Suprapubic skin (tissue), 4 donors: ENCODE measurements at places on chromosomes 11 and 22. TPM values are rescaled to one million over a fixed set of nuclear protein-coding genes. Genes with fewer than 3 reads are reported as not detected.

DNA sequence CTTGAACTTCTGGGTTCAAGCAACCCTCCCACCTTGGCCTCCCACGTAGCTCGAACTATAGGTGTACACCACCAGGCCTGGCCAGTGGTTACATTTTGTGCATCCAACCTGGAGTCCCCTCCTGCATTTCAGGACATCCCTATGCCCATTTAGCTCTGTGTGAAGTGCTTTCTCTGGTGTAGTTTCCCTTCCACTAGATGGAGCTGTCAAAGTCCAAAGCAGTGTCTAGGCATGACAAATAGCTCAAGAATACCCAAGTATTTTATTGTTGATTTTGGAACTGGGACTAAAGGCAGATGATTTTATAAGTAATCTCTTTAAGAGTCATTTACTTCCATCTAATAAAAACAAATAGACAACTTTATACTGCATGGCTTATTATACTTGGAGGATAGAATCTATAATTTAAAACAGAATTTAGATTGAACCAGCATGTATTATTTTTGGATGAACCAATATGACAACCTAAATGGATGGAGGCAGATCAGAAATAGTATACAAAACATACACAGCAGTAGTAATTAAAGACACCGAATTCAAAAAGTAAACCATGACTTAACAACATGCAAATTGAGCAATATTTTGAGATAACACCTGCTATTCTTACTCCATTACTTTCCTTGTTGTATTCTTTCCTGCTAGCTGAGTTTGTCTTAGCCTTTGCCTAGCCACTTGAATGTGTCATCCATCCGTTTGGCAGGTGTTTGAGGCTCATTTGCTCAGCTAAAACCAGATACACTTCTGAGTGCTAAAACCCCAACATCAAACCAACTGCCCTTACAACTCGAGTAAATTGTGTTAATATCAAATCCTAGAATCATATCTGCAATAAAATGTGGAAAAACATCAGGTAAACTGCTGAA, 37.7 kb downstream of the EIF4ENIF1 start:
- DNase-seq, result no peak

DNA sequence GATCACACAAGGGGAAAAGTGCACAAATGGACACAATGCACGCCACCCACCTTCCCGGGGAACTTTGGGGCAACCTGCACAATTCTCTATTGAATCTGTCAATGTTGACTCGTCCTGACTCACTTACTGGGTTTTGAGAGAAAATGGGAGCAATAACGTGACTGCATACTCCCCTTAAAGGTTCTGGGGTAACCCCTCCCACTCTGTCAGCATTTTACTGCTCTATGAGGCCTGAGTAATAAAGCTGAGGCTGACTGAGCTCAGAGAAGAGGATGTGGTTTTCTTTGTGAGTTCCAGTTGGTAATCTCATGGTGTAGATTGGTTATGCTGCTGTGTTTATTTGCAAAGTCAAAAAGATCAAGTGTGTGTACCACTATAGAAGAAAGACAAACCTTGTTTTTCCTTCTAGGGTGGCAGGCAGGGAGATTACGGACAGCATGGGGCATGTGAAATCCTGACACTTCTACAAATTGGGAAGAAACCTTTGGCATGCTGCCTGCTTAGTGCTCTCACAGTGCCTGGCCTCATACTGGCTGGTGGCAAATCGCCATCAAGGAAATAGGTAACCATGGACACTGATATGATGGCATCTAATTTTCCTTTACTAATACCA, 16.1 kb upstream of the APOA1 start:
- DNase-seq, result no peak

- DNase-seq, result no peak
Observed at GRCh38 chr11:82105331-82105998, 628.2 kb downstream of the FAM181B start.

DNA sequence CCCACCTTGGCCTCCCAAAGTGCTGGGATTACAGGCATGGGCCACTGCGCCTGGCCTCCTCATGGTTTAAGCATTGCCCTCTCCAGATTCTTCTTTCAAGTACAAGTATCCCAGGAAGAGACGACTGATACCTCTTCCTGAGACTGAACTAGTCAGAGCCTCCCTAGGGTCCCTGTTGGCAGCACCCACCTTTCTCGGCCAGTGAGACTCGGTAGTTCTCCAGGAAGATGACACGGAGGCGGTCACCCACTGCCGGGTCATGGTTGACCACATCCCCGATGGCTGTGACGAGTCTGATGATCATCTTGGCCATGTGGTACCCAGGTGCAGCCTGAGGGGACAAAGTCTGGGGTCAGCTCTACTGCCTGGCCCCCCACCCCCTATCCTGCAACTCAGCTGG, 7.2 kb upstream of the RASGRP2 start:
- DNase-seq, result no peak

DNA sequence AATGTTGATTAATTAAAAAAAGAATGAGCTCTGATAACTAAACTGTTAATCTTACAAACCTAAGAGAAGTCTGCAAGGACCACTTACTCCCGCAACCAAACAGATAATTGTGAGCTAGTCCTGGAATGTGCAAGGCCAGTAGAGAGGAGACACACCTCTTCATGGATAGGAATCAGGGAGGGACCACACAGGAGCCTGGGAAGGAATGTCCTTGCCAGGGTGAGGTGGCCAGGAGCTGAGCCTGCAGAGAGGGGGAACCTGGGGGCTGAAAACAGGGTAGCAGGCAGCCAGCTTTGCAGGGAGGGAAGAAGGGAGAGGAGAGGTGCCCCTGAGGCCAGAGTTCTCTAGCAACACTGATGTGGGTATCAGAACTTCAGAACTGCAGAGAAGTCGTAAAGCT, 9.4 kb upstream of the NLRP10 start:
- no peak for DNase-seq

DNA sequence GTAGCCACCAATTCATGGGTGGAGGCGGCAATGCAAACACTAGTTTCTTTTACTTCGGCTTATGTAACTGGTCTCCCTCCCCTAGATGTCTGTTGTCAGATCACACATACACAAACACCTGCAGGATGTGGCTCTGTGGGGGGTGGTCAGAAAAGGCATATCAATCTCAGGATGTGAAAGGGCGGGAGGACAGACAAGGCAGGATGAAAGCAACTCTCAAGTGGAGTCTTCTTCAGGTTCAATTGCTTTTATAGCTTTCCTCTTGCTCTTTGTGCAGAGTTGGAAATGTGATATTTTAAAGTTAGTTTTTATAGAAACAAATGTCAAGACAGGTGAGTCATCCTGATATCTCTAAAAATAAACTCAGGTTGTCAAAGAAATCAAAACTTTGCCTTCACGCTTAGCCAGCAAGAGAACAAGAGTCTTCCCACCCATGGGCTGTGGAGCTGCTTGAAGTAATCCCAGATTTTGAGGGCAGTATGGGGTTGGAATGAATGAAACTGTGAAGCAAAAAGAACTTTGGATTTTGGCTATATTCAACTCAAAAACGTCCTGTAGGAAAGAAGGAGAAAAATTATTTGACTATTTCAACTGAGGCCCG, 423.4 kb downstream of the GUCY1A2 start:
- no peak for DNase-seq

- no peak for DNase-seq
Observed at GRCh38 chr22:31544481-31545480, 48.4 kb downstream of the SFI1 start.

- DNase-seq, result no peak
Observed at GRCh38 chr22:23218053-23218866, 38.0 kb downstream of the BCR start.

DNA sequence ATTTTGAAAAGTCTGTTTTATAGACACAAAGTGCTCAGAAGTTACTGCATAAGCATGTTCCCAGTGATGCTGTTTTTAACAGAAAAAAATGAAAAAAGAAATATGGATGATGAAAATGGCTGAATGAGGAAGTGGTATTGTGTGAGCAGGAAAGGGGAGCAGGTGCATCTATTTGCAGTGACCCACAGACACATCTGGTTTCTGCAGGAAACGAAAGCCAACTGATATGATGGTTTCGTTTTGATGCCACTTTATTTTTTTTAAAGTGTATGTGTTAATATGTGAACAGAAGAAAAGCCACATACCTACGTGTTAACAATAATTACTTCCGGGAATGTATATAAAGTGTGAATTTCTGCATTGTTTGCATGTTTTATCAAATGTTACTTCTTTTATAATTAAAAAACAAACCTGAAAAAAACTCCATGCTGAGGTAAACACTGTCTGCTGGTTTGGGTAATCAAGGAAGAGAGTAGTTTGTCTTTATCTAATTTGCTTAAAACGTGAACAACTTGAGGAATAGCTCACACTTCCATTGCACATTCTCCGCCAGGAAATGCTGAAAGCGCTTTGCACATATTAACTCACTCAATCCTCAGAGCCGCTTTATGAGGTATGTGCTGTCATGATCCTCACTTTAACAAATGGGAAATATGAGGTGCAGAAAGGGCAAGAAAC, 1335.9 kb downstream of the TBC1D22A start:
- no peak for DNase-seq

DNA sequence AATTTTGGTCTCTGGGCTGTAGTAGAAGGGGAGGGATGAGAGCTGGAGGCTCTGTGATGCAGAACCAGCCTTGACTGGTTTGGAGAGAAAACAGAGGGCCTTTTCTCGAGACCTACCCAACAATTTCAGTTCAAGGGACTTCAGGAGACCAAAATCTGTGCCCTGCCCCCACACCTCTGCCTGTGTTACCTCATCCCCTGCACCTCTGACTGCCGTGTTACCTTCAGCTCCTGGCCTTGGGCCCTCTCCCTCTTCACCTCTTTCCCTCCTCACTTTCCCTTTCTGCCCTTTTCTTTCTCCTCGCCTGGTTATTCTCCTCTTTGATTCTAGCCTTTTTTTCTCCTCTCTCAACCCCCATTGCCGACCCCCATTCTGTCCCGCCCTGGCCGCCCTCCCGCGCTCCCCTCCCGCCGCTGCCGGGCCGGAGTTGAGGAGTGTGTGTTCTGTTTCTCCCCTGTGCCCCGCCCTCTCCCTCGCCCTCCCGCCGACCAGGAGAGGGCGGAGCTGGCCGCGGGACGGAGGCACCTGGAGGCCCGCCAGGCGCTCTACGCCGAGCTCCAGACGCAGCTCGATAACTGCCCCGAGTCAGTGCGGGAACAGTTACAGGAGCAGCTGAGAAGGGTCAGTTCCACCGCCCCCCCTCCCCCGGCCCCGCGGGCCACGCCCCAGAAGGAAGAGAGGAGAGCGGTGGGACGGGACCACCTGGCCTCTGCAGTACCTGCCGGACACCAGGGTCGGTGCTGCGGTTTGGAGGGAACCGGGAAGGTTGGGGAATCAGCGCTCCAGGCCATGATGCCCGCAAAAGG, 27.2 kb downstream of the PHLDB1 start:
- no peak for DNase-seq

DNA sequence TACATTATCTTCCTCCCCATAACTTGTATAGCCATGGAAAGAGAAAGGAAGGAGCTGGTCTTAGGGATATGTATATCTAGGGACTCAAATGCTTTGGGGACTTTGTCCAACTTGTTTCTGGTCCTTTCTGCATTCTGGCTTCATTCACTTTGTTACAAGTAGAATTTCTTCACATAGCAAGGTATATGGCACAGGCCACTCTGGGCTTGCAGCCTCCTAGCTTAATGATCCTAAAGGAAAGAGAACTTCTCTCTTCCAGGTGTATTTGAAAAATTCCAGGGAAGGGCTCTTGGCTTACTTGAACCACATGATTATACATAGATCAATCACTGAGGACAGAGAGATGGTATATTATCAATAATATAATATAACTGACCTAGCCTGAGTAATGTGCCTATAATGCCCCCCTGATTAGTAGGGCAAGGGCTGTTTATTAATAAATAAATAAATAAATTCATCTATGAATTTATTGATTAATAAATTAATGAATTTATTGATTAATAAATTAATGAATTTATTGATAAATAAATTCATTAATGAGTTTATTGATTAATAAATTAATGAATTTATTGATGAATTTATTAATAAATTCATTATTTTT, 48.2 kb upstream of the CEP295 start:
- no peak for DNase-seq

GRCh38 chr11:75499423-75500190, 26.1 kb downstream of the GDPD5 start:
- peak; percentile 83 for DNase-seq

DNA sequence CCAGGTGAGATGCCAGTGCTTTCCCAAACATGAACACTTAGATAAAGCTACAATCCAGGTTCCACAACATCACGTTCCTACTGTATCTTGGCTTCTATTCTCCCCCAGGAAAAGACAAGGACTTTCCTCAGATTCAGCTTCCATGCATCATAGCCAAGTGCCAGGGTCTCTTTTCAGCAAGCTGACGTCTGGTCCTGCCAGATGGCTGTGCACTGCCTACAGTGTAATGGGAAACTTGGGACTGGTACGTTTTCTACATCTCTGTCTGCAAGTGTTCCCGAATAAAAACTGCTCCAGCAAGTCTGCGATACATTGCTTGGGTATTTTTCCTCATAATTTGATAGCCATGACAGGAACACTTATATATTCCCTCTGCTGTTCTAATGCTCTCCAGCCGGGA, 412.5 kb downstream of the FAM181B start:
- DNase-seq, result no peak

DNA sequence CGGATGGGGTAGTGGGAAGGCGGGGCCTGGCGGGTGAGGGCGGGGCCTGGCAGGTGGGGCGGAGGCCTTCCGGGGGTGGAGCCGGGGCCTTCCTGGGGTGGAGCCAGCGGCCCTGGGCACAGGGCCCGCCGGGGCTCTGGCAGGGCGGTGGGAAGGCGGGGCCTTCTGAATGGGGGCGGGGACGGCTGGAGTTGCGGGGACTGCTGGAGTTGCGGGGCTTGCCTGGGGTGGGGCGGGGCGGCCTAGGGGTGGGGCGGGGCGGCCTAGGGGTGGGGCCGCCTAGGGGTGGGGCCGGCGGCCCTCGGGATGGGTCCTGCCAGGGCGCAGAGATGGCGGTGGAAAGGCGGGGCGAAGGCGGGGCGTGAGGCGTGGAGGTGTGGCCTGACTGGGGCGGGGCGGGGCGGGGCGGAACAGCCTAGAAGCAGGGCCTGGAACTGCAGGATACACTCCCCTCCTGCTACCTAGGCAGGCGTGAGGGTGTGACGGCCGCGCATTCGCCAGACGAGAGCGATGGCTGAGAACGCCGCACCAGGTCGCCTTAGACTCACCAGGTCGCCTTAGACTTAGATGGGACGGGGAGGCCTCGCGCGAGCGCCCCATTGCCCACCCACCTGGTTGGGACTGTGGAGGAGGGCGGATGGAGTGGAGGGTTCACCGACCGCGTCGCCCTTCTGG, 19.3 kb downstream of the RRP7A start:
- DNase-seq, result peak; percentile 90

- peak; percentile 91 for DNase-seq
Observed at GRCh38 chr11:117843666-117844484, 19.3 kb upstream of the FXYD2 start.

- DNase-seq, result peak; percentile 91
Observed at GRCh38 chr11:47152953-47153950, 23.4 kb downstream of the ARFGAP2 start.

- DNase-seq, result no peak
Observed at GRCh38 chr11:73350908-73351636, 25.1 kb upstream of the RELT start.

The UPK2 gene
- not detected for total RNA-seq

The CCDC34 gene
- total RNA-seq, result 4.3 TPM

The C11orf42 gene
- not detected for total RNA-seq

The DCPS gene
- total RNA-seq, result 18.6 TPM

The TPCN2 gene
- 30.3 TPM for total RNA-seq

The TMEM179B gene
- 72.6 TPM for total RNA-seq

The TMEM109 gene
- total RNA-seq, result 116 TPM
